ENCODE measurements at places on chromosomes 5 and 9. TPM values are rescaled to one million over a fixed set of nuclear protein-coding genes. Genes with fewer than 3 reads are reported as not detected.

Gene BRD3OS
- polyA plus RNA-seq = 49.5 TPM

Gene SPINK1
- polyA plus RNA-seq = not detected

Gene PCDHB4
- polyA plus RNA-seq = 4.2 TPM

Gene GFRA3
- polyA plus RNA-seq = not detected

Gene TMC1
- not detected for polyA plus RNA-seq

Gene SLC34A1
- not detected for polyA plus RNA-seq

Gene IL33
- not detected for polyA plus RNA-seq

Gene SMARCA2
- polyA plus RNA-seq = 42.7 TPM

Gene PCDHGB1
- polyA plus RNA-seq = 0.68 TPM

Gene BARHL1
- polyA plus RNA-seq = not detected

Gene IFNA2
- not detected for polyA plus RNA-seq

Gene ANKRD34B
- polyA plus RNA-seq = 0.08 TPM

All from neural cell (in vitro differentiated cells).